ENCODE measurements at places on chromosomes 1 and 21.

- no peak for DNase-seq
These were observed 208.8 kb upstream of the ADGRL4 start for GRCh38 chr1:79215311-79215710.

DNA sequence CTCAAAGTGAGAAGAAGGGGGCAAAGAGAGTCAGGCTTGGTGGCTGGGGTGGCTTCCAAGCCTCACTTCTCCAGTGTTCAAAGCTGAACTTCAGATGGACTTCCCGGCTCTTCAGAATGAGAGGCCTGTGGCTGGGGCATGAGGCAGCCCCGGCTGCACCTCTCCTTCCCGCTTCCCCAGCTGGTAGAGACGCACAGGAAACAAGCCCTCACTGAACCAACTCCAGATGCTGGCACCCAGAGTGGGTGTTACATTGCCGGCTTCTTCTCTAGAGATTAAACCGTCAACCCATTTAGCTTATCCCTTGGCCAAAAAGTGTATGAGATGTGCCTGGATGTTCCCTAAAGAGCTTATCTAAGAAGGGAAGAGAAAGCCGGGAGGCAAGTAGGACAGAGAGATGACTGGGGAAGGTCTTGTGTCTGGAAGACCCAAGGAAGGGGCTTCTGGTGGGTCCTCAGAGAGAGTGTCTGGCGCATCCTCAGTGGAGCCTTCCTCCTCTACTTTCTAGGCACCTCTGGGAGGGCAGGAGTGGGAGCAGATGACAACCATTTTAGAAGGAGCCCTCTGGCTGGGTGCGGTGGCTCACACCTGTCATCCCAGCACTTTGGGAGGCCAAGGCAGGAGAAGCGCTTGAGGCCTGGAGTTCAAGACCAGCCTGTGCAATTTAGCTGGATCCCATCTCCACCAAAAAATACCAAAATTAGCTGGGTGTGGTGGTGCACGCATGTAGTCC is 2.0 kb downstream of the ADAMTSL4 start:
- DNase-seq, result no peak

DNA sequence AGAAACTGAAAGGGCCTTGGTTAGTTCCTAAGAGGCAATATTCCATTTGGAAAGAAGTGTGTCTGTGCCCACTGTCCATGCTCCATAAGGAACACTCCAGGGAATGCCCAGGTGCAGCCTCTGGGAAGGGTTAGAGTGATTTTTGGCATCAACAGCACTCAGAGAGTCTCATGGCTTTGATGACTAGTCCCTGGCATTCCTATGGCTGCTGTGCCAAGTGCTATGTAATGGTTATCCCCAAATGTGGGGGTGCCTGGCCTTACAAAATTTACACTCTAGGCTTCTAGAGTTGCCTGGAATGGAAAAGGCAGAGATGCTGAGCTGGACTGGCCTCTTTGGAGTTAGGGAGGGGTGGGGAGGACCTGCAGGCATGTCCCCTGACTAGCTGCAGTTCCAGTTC is 75.0 kb upstream of the BCAR3 start:
- DNase-seq, result no peak

- DNase-seq, result no peak
These were observed 7.0 kb upstream of the CELSR2 start for GRCh38 chr1:109242387-109242786.

GRCh38 chr1:174447866-174448530 is at the start of gene GPR52:
Gene GPR52 (plus strand): TSS chr1:174447964. CDS start chr1:174448112, 148 bp downstream.
- no peak for DNase-seq

GRCh38 chr21:35057428-35057827 is 8.3 kb upstream of the RUNX1 start:
- no peak for DNase-seq

DNA sequence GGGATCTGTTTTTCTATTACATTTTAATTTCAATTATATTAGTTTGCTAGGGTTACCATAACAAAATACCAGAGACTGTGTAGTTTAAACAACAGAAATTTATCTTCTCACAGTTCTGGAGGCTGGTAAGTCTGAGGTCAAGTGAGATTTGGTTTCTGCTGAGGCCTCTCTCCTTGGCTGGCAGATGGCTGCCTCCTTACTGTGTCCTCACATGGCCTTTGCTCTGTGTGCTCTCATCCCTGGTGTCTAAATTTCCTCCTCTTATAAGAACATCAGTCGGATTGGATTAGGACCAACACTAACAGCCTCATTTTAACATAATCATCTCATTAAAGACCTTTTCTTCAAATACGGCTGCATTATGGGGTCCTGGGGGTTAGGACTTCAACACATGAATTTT is 195.2 kb upstream of the CHODL start:
- no peak for DNase-seq

- DNase-seq, result no peak
These were observed 665.1 kb upstream of the BRINP3 start for GRCh38 chr1:191142748-191143147.

GRCh38 chr1:177631770-177632169 is 338.1 kb downstream of the SEC16B start:
- DNase-seq, result no peak
